Endothelial cell (in vitro differentiated cells): ENCODE measurements at places on chromosomes 12 and 14.
A peak's percentile ranks its signal among the peaks of the same experiment; 100 is the strongest.

DNA sequence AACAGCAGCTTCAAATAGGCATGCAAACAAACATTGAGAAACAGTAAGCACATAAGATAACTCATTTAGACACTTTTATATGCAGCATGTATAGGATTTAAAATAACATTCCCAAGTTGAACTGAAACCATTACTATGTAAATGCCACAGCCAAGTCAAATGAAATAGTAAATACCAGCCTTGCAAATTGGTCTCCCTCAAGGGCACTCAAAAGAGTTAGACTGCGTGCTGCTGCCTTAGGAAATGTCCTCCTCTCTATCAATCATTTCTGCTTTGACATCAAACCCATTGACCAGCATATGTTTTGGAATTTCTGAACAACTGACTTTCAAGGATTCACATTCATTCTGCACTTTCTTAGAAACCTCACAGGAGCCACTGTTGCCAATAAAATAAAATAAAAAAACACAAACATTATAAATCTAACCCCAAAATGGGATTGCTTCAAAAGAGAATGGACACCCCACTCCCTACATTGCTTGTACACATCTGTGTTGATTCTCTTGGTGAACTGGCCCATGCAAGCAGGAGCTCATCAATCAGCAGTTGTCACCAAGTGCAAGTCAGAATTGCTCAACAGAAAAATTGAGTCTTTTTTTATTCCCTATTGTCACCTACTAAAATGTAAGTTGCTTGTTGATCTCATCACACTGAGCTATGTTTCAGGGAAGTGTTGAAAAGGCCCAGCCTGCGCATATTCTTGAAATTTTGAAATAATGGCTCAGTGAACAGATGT, 256.2 kb downstream of the DAD1 start:
- DNase-seq = no peak
- no peaks in the 10 kb centered on the region for H3K27me3 ChIP-seq
- H3K4me3 ChIP-seq = no peak overlapping the region
- H3K4me1 ChIP-seq = no peaks in the 10 kb centered on the region
- H3K36me3 ChIP-seq = peaks cover 4% of the 10 kb centered on the region

DNA sequence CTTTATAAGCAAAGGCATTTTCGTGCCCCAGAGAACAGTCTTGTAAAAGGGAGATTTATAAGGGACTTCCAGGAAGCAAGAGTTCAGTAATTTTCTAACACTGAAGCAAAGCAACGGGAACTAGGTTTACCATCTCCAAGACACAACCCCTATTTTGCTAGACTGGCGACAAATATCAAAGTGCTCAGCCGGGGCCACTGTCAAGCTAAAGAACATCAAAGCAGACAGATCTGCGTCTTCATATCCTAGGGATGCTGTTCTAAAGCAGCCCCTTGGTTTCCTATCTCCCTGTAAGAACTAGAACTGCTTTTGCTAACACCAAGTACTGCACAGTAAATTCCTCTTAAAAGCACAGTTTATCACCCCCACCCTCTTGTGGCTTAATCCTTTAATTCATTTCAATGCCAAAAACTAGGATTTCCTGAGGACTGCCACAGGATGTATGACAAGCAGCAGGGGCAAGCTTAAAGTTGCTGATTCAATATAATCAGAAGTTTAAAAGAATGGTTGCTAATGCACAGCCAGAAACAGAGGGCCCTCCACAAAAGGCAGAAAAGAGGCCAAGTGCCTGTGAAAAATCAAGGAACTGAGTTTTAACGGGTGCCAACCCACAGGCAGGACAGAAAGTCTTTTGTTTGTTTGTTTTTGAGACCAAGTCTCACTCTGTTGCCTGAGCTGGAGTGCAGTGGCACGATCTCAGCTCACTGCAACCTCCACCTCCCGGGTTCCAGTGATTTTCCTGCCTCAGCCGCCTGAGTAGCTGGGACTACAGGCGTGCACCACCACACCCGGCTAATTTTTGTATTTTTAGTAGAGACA, 44.0 kb upstream of the ISM2 start:
- peaks cover 12% of the 10 kb centered on the region for H3K36me3 ChIP-seq
- peak overlapping the region; percentile 89 for H3K27ac ChIP-seq
- no peak for DNase-seq
- H3K27me3 ChIP-seq = peaks cover 2% of the 10 kb centered on the region

DNA sequence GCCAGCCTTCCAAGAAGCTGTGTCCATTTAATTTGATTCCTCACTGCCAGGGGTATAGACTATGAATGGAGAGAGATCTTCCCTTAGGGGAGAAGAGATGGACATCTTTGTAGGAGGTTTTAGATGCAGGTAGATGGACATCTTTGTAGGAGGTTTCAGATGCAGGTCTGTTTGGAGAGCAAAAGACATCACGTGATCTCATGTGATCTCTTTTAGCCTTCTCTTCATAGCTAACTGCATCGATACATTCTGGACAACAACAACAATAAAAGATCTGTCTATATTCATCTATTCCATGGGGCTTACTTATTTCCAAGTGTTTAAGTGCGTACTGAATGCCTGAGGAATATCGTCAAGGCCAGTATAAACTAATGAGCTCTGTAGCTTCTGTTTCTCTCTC, 163.2 kb downstream of the PAX9 start:
- H3K27me3 ChIP-seq = peaks cover 2% of the 10 kb centered on the region
- no peak overlapping the region for H3K4me3 ChIP-seq
- H3K4me1 ChIP-seq = no peaks in the 10 kb centered on the region
- H3K27ac ChIP-seq = no peak overlapping the region

- no peak overlapping the region for H3K4me3 ChIP-seq
- peaks cover 3% of the 10 kb centered on the region for H3K27me3 ChIP-seq
- H3K36me3 ChIP-seq = peaks cover 6% of the 10 kb centered on the region
These were observed 111.4 kb downstream of the CRACR2A start for GRCh38 chr12:3641428-3642018.

DNA sequence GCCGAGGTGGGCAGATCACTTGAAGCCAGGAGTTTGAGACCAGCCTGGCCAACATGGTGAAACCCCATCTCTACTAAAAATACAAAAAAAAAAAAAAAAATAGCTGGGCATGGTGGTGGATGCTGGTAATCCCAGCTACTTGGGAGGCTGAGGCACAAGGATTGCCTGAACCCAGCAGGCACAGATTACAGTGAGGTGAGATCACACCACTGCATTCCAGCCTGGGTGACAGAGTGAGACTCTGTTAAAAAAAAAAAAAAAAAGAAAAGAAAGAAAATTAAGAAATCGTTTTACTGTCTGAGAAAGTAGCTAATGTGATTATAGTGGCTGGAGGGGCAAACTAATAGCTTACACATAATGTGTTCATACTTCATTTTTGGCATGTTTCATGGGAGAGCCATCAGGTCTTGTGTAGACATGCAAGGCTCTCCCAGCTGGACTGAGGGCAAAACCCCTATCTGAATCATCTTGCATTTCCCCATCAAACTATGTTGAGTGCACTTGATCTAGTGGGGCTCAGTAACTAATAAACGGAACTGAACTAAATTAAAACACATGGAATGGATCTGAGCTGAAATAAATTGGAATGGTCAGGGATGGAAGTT, 16.2 kb downstream of the KIF21A start:
- no peak overlapping the region for H3K4me3 ChIP-seq
- H3K36me3 ChIP-seq = no peaks in the 10 kb centered on the region
- no peak overlapping the region for H3K27ac ChIP-seq
- DNase-seq = no peak

DNA sequence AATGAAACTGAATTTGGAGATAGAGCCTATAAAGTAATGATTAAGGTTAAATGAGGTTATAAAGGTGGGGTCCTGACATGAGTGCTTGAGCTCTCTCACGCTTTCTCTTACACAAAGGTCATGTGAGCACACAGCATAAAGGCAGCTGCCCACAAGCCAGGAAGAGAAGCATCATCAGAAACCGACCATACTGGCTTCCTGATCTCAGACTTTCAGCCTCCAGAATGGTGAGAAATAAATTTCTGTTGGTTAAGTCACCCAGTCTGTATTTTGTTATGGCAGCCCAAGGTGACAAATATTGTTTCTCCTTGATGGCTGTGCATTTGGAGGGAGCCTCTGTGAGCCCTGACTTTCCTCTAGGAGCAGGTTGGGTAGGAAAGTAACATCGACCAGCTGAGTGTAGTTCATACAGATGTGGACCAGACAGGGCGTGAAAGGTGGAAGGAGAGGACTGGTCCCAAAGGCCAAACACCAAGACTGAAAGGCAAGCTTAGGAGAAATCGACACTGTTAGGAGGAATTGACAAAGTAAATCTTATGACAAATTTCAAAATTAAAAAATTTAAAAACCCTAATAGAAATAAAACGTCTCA, 97.6 kb upstream of the SLC38A2 start:
- no peaks in the 10 kb centered on the region for H3K27me3 ChIP-seq
- no peak overlapping the region for H3K4me3 ChIP-seq
- no peak overlapping the region for H3K27ac ChIP-seq

- H3K4me1 ChIP-seq = peaks cover 12% of the 10 kb centered on the region
- H3K27me3 ChIP-seq = peaks cover 25% of the 10 kb centered on the region
- H3K4me3 ChIP-seq = no peak overlapping the region
These were observed 22.3 kb downstream of the HOXC4 start for GRCh38 chr12:54075974-54076373.

DNA sequence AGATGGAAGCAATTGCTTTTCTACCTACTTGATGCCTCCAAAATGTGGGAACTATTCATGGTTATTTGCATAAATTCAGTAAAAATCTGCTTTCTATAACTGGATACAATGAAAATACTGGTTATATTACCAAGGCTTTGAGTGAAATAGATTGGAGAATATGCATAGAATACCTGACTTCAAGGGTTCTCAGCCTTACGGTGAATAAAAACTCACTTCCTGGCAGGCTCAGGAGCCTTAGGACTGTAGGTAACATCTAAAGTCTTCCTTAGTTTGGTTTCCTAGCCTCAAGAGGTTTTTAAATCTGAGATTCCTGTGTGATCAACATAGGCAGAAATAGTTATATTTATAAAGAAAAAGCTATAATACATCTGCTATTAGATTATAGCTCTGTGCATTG, 158.6 kb downstream of the SLC41A2 start:
- H3K4me1 ChIP-seq = no peaks in the 10 kb centered on the region
- peaks cover 2% of the 10 kb centered on the region for H3K27me3 ChIP-seq
- DNase-seq = no peak
- H3K4me3 ChIP-seq = no peak overlapping the region
- no peak overlapping the region for H3K27ac ChIP-seq

GRCh38 chr12:27814411-27814810, 34.4 kb upstream of the MANSC4 start:
- H3K27ac ChIP-seq = no peak overlapping the region
- H3K4me3 ChIP-seq = no peak overlapping the region
- peaks cover 5% of the 10 kb centered on the region for H3K27me3 ChIP-seq

DNA sequence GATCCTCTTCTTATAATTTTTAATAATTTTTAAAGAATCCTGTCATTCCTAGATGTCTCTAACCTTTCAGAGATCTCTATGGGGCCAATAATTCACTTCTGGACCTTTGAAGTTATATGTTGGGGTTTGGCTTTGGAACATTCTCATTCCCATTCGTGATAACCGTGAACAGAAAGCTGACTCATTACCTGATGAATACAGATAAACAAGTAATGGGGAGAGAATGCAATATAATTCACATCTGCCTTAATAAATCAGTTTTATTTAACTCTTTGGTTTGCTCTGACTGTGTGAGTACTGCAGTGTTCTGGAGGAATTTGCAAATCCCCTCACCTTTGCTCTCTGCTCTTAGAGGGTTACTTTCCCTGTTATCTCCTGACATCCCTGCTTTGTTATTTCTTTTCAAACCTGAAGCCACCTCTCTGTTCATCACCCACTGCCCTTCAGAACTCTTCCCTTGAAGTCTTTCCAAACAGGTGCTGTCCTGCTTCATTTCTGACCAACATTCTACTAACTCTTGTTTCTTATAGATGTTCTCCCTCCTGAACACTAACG, 79.6 kb upstream of the SLC38A2 start:
- no peak overlapping the region for H3K27ac ChIP-seq
- DNase-seq = no peak
- H3K4me3 ChIP-seq = no peak overlapping the region
- no peaks in the 10 kb centered on the region for H3K36me3 ChIP-seq

- peaks cover 25% of the 10 kb centered on the region for H3K4me1 ChIP-seq
- DNase-seq = no peak
- peaks cover 4% of the 10 kb centered on the region for H3K36me3 ChIP-seq
- H3K27ac ChIP-seq = peak overlapping the region; percentile 97
These were observed 26.5 kb upstream of the OXA1L start for GRCh38 chr14:22740020-22740419.

DNA sequence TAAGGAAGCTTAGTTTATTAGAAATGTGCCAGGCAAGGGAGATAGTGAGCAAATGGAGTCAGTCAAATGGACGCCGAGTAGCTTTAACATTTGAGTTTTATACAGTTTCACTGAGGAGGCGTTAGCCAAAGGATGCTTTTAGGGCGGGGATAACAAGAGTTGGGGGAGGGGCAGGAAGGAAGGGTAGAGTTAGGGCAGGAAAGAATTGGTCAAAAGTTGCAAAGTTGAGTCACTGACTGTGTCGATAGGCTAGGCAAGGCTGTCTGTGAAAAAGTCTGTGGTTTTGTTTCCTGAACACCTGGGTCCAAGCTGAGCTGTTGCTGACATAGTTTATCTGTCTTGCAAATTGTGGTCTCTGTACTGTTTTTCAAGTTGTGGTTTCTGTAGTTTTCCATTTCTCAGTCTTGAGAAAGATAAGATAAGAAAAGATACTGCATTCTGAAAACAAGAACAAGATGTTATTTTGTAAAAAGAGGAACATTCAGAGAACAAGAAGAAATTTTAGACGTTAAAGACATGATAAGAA, 62.6 kb upstream of the RESF1 start:
- H3K27me3 ChIP-seq = peaks cover 4% of the 10 kb centered on the region
- H3K36me3 ChIP-seq = peaks cover 7% of the 10 kb centered on the region
- no peak overlapping the region for H3K27ac ChIP-seq
- peaks cover 9% of the 10 kb centered on the region for H3K4me1 ChIP-seq

DNA sequence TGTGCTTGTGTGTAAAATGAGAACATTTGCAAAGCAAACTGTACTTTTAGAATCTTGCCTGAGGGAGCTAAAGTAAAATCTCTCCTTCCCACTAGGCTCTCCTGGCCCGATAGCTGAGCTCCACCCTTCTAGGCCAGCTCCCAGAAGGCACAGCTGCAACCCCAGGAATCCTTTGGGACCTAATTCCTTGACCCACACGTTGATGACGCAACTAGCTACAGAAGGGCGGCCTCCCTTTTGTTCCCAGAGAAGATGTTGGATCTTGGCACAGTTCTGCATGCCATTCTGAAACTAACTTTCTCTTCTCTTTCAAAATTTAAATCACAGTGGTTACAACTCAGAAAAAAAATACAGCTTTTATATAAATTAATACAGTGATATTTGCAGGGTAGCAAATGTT, 268.1 kb downstream of the EGLN3 start:
- H3K27ac ChIP-seq = no peak overlapping the region
- peaks cover 2% of the 10 kb centered on the region for H3K4me1 ChIP-seq
- no peak for DNase-seq
- H3K36me3 ChIP-seq = no peaks in the 10 kb centered on the region
- H3K4me3 ChIP-seq = no peak overlapping the region
